ENCODE measurements at places on chromosomes 11 and 22.
A peak's percentile ranks its signal among the peaks of the same experiment; 100 is the strongest.

GRCh38 chr11:111413849-111414248 lies 34.8 kb upstream of the POU2AF1 start:
- DNase-seq = no peak

DNA sequence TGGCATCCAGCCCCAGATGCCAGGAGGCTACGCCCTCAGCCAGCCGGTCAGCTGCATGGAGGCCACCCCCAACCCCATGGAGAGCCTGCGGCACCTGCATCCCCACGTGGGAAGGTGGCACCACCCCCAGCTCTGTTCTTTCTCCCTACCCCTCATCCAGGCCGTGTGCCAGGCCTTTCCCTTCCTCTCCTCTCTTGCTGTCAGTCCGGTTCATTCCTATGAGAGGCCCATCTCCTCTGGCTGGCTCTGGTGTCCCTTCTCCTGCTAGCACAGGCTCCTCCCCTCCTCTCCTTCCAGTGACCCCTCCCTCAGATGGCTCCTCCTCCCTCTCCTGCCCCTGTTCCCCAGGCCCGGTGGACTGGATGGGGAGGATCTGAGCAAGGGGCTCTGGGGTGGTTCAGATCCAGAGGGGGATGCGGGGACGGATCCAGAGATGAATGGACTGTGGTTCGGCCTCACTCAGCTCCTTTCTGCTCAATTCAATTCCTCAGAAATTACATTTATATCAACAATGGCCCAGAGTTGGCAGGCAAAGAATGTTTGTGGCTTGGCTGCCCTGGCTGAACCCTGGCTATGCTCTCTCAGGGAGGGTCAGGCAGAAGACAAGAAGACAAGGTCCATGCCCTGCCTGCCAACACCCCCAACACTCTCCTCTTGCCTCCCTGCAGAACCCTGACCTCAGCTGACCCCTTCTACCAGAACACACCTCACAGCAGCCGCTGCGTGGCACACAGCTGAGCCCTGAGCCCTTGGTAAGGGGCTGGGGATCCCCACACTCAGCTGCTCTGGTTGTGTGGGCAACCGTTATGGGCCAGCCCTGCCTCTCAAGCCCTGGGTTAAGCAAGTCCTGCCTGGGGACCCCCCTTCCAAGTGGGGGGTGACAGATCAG lies 18.5 kb upstream of the LRRC10B start:
- DNase-seq = peak; percentile 63

GRCh38 chr11:122843281-122844141 lies 5.2 kb downstream of the CRTAM start:
- DNase-seq = no peak

DNA sequence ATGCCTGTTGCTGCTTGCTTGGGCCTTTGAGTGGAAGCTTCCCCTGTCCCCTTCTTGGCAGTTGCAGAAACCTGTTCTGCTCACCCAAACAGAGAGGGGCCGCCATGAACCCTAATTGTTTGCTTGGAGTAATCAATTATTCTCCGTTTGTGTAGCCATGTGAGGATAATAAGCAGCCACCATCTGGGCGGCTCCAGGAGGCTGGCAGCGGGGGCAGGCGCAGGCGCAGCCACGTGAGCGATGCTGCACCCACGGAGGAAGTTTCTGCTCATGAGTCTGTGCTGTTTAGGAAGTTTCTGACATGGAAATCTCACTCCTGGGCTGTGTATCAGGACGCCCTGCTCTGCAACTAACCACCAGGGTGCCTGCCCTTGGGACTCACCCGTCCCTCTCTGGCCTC lies 90.1 kb downstream of the MPPED1 start:
- no peak for DNase-seq

DNA sequence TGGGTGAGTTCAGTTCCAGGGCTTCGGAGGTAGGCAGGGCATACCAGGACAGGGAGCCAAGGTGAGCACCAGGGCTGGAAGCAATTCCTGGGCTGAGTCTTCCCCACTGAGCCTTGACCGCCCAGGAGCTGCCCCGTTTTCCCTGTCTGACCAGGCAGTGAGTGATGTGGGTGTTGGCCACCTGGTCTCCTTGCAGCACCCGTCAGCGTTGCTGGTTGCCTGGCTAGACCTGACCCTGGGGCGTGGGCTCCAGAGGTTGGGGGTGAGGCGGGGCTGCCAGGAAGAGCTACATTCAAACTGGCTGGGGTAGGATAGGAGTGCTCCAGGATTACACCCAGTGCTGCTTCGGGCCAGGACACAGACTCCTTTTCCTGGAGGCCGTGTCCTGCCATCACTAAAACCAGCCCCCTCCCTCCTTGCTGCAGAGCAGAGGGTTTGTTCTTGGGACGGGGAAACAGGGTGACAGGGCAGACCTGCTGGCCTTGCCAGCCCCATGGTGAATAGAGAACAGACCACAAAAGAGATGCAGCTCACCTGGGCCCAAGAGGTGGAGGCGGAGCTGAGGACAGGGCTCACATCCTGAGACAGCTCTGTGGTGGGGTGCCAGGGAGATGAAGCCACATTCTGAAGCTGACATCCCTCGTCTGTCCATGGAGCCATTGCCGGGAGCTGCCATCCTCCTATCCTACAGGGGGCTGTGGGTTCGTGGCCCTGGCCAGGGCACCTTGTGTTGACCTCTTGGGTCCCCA lies 14.2 kb downstream of the INCENP start:
- DNase-seq = no peak

DNA sequence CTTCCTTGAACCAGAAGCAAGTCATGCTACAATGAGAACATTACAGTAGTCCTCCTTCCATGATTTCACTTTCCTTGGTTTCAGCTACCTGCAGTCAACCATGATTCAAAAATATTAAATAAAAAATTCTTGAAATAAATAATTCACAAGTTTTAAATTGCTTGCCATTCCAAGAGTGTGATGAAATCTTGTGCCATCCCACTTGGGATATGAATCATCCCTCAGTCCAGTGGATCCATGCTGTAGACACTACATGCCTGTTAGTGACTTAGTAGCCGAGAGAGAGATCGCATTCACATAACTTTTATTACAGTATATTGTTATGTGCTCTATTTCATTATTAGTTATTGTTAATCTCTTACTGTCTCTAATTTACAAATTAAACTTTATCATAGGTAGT lies 6.0 kb downstream of the HOATZ start:
- DNase-seq = no peak
